ENCODE measurements at places on chromosomes 4 and X.
A peak's percentile ranks its signal among the peaks of the same experiment; 100 is the strongest.

- DNase-seq, result peak; percentile 32
Observed at GRCh38 chr4:148443512-148444295, 1.5 kb upstream of the NR3C2 start.

- no peak for DNase-seq
Observed at GRCh38 chr4:38366456-38366855, 297.5 kb upstream of the KLF3 start.

DNA sequence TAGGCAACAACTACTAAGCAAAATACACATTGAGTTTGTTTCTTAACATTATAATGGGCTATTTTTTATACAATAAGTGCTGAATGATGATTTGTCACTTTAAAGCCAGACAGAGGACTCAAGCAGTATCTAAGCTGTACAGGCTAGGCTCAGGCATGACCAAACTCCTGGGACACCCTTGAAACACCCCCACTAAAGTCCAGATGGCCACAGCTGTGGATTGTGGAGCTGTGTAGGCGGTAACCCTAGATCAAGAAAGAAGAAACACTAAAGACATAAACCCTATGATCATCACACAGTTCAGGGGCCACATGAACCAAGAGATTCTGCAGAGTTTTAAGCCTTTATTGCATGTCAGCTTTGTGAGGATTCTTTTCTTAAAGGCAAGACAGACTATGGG, 25.1 kb downstream of the TAB3 start:
- DNase-seq, result no peak

GRCh38 chrX:85897362-85898126, 149.8 kb downstream of the CHM start:
- no peak for DNase-seq

GRCh38 chr4:60885011-60885410, 315.1 kb upstream of the ADGRL3 start:
- no peak for DNase-seq

DNA sequence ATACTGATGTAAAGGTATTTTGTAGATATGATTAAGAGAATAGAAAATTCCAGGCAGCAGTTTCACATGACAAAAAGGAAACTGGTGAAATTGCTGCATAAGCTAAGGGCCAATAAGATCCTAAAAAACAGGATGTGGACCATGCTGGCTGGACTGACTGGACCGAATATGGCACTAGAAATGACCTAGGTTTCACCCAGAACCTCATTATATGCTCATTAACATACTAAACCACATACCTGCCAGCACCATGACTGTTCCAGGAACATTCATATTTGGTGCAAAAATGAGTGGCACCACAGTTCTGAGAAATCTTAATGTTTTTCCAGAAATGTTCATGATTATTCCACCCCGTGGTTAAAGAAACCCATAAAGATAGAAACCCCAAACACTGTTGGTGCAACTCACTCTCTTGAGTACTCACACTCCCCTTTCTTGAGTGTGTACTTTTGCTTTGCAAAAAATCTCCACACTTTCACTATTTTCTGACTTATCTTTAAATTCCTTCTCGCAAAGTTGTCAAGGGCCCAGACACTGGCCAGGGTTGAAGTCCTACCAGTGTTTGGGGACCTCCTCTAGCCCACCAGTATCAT, 74.0 kb downstream of the FANCB start:
- no peak for DNase-seq

- no peak for DNase-seq
Observed at GRCh38 chr4:28845158-28845557, 1875.0 kb upstream of the PCDH7 start.

DNA sequence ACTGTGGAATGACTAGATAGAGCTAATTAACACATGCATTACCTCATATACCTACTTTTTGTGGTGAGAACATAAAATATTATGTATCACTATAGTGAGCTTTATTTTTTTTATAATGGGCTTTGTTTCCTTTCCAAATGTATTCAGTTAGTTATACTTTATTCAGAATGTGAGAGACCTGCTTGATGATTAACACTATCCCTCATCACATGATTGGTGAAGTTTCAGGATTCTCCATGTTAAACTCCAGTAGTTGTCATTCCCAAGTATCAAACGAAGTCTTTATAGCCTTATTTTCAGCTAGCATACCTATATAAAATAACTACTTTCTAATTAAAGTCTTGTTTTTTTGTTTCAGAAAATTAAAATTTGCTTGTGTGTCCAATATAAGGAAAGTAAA, 8.8 kb downstream of the ZXDA start:
- no peak for DNase-seq
